Fibroblast of mammary gland (primary cell): ENCODE measurements at places on chromosomes 5 and 9.

GRCh38 chr5:74888117-74888516, 21.9 kb upstream of the FAM169A start:
- DNase-seq, result no peak

- peak; percentile 1 for DNase-seq
Measured at GRCh38 chr5:26003966-26004365, 1034.4 kb downstream of the CDH9 start.

DNA sequence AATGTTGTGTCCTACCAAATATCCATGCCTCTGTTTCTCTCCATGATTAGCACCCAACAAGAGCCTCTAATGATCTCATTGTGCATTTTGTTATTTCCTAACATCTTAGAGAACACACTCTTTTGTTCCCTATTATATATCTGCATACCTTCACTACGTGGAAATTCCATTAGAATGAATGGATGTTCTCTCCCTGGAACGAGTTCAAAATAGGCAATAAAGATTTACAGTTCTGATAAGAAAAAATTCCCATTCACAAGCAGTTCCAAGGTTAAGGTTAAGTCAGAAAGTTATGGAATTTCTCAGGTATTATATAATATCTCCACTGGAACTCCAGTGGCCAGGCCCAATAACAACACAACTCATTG, 83.7 kb downstream of the TRPM6 start:
- no peak for DNase-seq

DNA sequence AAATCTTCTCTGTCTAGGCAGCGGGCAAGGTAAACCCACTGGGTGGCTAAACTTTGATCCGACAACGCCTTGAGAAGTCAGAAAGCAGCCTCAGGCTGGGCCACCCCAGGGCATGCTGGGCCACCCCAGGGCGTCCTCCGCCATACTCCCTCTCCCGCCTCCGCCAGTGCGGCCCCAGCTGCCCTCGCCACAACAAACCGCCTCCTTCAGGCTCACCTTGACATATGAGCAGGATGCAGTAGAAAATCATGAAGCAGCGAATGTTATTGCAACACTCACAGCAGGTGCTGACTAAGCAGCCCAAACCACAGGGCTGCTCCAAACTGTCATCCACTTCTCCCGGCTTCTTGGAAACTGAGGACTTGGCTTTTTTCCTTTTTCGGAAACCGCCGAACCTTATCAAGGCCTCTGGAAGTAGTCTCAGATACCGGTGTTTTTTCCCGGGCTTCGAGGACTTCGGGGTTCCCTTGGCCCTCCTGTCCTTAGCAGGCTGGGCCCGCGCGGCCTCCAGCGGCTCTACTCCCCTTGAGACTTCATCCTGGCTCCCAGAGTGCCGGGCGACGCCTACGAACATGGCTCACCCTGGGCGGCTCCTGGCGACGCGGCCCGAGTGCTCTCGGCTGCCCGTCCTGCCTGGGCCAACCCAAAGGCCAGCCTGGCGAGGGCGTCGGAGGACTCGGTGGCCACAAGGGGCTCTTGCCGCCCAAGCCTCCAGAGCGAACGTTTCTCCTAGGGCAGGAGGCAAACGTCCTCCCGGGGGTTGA, at the start of gene SLCO6A1:
SLCO6A1 (minus strand) TSS at position 731 of the 764 bp plus-strand sequence; CDS start at position 574, 157 bp downstream.
- no peak for DNase-seq

GRCh38 chr9:122252796-122253195, 11.8 kb downstream of the RBM18 start:
- DNase-seq, result no peak

DNA sequence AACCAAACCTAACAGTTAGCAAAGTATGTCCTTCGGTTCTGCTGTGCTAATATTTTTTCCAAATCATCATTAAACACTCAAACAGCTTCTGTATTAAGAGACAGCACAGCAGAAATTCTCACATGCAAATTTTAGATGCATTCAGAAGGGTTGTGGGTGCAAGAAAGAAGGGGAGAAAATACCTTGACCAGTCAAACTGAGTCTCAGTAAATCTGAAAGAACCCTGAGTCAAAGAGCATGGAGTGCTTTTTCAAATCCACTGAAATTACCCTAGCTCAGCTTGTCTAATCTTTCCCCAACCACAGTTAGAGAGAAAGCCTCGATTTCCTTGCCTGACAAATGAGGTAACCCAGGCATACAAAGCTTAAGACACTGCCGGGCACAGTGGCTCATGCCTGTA, 55.1 kb downstream of the RETREG1 start:
- DNase-seq, result no peak

DNA sequence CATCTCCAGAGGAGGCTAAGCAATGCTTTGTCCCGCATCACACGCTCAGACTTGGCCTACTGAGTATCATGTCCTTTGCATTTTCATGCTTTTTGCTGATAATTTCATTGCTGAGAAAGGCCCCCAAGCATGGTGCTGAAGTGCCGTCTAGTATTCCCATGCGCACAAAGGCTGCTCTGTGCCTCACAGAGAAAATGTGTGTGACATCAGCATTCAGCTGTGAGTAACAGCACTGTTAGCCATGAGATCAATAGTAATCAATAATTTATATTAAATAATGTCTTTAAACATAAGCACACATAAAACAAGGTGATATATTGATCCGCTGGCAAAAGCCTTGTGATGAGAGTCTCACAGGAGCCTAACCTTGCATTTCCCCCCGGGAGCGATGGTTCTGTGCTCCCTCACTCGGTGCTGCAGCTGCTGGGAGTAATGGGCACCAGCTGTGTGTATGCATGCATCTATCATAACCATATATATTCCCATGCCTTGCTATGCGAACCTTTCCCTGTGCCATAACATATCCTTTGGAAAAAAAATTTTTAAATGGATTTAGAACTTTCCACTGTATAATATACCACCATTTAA, 50.4 kb upstream of the RNF130 start:
- DNase-seq, result no peak

DNA sequence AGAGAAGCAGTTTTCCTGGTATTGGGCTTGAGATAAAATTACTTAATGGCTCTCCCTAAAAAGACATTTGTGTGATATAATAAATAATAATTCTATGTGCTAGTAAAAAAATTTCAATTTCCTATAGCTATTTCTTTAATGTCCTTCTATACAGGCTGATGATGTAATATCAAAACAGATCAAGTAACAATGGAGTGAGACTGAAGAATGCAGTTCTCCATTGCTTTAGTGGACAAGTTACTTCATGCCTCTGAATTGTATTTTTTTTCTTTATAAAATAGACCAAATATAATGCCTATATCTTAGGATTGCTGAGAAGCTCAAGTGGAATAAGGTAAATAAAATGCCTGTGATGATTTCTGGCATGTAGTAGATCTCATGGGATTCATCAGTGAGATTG, 35.6 kb upstream of the NEURL1B start:
- no peak for DNase-seq

- no peak for DNase-seq
Measured at GRCh38 chr5:112386766-112387165, 32.3 kb downstream of the EPB41L4A start.

- no peak for DNase-seq
Measured at GRCh38 chr5:40955313-40955712, 46.0 kb downstream of the C7 start.

GRCh38 chr5:79074641-79075040, 5.1 kb downstream of the BHMT2 start:
- DNase-seq, result peak; percentile 72

DNA sequence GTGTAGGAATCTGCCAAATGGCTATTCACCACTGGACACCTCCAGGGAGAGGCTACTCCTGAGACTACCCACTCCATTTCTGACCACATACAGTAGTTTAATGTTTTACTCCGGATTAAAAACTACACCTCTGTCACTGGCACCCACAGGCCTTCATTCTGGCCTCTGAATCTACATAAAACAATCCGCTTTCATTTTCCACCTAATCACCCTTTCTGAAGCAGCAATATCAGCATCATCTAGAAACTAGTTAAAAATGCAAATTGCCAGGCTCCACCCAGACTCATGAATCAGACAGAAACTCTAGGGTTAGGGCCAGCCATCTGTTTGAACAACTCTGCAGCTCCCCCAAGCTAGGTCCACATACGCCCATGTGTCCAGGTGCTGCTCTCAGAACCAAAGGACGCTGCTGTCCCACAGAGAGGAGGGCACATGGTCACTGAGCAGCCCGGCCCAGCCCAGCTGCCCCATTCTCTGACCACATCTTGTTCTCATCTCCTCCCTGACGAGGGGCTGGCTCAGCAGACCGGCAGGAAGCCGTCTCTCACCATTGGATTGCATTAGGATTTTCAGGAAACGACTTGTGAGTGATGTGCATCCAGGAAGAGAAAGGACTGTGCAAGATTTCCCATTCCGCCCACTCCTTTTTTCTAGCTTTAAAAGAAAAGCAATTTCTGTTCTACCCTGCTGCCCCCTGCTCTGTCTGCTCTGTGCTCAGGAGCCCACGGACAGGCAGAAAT, 34.7 kb downstream of the ADAM19 start:
- DNase-seq, result peak; percentile 88

GRCh38 chr5:173243831-173244305, 8.9 kb upstream of the NKX2-5 start:
- no peak for DNase-seq

- no peak for DNase-seq
Measured at GRCh38 chr9:126275386-126276001, 51.1 kb upstream of the MVB12B start.

DNA sequence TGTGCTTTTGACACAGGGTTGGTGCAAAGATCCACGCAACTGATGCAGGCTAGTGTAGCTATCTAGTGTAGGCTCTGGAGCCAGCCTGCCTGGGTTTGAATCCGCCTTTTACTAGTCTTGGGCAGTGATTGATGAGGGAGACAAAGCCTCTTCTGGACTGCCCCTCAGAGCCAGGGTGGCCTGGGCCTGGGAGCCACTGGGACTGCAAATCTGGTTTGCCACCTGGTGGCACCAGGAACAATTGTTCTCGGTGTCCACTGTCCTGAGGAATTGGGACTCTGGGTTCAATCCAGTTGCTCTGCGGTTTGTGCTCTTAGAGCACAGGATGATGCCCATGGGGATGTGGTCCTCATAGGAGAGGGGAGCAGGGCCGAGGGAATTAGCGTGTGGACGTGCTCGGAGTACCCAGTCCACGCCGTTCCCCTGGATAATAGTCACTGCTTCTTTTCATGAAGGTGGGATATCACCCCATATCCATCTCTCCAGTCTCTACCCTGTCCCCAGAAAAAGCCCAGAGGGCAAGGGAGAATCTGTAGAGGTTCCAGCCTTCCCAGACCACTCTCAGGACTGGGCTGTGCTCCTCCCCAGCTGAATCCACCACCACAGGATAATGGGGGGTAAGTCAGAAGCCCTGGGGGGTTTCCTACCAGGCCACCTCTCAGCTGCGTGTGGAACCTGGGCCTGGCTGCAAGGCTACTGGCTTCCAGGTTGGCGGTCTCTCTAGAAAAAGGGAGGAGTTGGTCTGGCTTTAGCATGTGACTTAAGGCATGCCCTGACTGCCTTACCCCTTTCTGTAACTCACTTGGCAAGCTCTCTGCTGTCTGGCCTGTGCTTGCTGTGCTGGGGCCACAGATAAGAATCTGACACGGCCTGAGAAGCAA, 1.9 kb downstream of the B4GALT7 start:
- no peak for DNase-seq

- no peak for DNase-seq
Measured at GRCh38 chr5:134053314-134053839, 48.6 kb upstream of the VDAC1 start.

DNA sequence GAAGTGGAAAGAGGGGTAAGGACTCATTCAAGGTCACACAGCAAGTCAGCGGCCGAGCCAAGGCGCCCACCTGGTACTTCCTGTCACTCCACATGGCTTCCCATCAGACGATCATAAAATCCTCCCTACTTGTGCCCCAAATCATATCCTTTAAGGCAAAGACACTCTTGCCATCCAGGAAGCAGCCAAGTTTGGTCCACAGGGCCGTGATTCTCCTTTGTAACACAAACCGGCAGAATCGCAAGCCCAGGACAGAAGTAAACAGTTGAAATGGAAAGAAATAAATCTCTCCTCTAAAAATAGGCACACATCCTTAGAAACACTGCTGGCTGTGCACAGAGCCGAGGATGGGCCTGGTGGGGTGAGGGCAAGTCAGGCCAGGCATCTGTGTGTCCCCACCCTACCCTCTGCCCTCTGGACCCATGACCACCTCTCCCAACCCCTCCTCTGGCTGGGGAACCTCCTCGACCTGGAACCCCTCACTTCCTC, 30.5 kb downstream of the TMOD1 start:
- DNase-seq, result no peak

- peak; percentile 4 for DNase-seq
Measured at GRCh38 chr5:158621391-158621790, 478.3 kb downstream of the EBF1 start.

GRCh38 chr9:98087420-98088354, 31.2 kb downstream of the NANS start:
- peak; percentile 64 for DNase-seq

- DNase-seq, result no peak
Measured at GRCh38 chr5:88606173-88606572, 276.8 kb downstream of the MEF2C start.

- no peak for DNase-seq
Measured at GRCh38 chr5:14357441-14357840, 214.3 kb downstream of the TRIO start.

GRCh38 chr5:29001666-29002065, 1963.3 kb upstream of the CDH9 start:
- DNase-seq, result no peak

- DNase-seq, result no peak
Measured at GRCh38 chr5:177362610-177363507, 5.1 kb downstream of the RGS14 start.

GRCh38 chr5:5887833-5888232, 465.4 kb downstream of the ICE1 start:
- DNase-seq, result no peak

- no peak for DNase-seq
Measured at GRCh38 chr5:149298842-149299404, 27.3 kb downstream of the AFAP1L1 start.

DNA sequence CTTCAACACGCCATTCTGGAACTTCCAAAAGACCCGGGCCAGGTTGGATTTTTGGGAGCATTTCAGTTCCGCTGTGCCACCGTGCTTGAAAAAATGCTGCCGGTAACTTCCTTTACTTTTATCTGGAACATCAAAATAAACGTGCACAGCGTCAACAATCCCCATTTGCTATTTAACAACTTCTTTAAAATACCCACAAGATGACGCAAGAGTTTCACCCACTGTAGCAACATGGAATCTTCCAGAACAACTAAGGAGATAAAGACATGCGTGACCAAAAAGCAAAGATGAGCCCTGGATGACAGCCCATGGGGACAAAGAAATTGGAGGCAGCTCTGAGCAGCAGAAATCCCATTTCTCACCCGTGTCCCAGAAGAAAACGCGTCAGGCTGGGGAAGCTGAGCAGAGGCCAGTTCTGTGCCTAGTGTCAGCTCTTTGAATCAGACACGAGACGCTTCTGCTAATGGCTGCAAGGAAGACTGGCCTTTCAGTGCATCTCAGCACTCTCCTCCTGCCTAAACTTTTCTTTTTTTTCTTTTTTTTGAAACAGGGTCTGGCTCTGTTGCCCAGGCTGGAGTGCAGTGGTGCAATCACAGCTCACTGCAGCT, 61.3 kb downstream of the SECISBP2 start:
- DNase-seq, result no peak

GRCh38 chr9:29691758-29692407, 2118.6 kb upstream of the C9orf72 start:
- peak; percentile 49 for DNase-seq

- DNase-seq, result no peak
Measured at GRCh38 chr5:173670791-173671120, 54.3 kb upstream of the BOD1 start.
